Activated T-cell treated with anti-CD3 and anti-CD28 coated beads, Interleukin-2, amount 50 U/mL, for 72 hours (primary cell): ENCODE measurements at places on chromosomes 7 and 10.

DNA sequence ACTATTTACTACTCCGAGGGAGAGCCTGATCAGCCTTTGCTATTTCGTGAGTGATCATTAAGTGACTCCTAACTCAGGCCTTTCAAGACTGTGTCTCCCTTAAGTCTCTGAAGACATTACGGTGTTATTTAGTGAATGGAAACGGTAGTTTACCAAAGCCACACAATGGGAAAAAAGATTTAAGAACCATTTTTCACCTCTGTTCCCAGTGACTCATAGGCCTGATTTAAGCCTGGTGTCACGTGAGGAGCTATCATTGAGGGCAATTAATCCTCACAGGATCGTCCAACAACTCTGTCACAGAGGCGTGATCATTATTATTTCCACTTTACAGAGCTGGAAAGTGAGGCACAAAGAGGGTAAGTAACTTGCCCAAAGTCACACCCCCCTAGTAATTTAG, 20.3 kb downstream of the C10orf90 start:
- no peaks in the 10 kb centered on the region for H3K27me3 ChIP-seq
- no peak for DNase-seq
- no peak overlapping the region for H3K4me3 ChIP-seq
- H3K4me1 ChIP-seq = peaks cover 5% of the 10 kb centered on the region
- no peaks in the 10 kb centered on the region for H3K36me3 ChIP-seq

- no peak overlapping the region for H3K27ac ChIP-seq
- H3K36me3 ChIP-seq = no peaks in the 10 kb centered on the region
- H3K4me3 ChIP-seq = no peak overlapping the region
- DNase-seq = no peak
- no peaks in the 10 kb centered on the region for H3K27me3 ChIP-seq
Observed at GRCh38 chr10:111973306-111973705, 210.3 kb downstream of the GPAM start.

DNA sequence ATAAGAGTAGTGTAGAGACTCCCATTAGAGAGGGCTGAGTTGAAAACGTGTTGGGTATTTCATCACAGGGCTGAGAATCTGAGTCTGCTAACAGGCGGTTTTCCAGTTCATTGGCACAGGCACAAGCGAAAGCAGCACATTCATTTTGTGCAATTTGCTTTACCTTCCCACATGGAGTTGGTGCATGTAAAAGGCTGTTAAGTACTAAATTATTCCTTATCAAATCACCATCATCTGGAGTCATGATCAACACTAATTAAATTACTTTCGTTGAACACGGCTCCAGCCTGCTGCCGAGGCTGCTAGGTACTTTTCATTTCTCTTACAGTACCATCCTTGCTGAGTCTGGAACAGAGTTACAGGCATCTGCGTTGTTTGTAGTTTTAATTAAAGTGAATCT, 43.8 kb downstream of the ETV1 start:
- H3K27ac ChIP-seq = no peak overlapping the region
- no peak overlapping the region for H3K4me3 ChIP-seq
- no peaks in the 10 kb centered on the region for H3K4me1 ChIP-seq
- H3K27me3 ChIP-seq = no peaks in the 10 kb centered on the region
- H3K36me3 ChIP-seq = no peaks in the 10 kb centered on the region
- DNase-seq = no peak

DNA sequence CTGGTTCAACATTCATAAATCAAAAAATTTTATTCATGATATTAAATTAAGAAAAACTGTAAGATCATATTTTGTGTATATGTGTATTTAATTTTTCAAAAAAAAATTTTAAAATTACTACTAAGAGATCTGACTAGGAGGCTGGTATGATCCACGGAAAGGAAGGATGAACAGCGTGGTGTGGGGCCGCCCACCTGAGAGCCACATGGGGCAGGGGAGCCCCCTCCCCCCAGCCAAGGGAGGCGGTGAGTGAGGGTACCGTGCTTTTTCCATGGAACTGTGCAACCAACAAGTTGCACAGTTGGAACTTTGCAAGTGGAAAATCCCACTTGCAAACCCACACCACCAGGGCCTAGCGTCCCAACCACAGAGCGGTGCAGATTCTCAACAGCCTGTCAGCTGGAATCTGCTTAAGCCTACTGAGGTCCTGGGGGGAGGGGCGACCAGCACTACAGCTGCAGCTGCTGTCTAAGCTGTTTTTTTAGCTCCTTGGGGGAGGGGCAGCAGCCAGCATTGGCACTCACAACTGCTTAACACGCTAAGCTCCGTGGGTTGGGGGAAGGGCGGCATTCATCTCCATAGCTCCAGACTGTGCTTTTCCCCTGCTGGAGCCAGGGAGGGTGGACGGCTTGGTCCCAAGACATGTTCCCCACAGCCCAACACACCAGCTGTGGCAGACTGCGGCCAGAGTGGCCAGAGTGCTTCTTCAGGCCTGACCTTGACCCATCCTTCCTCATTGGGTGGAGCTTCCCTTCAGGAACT, 94.2 kb upstream of the IGFBP3 start:
- H3K4me1 ChIP-seq = no peaks in the 10 kb centered on the region
- peak; percentile 4 for DNase-seq
- H3K27me3 ChIP-seq = no peaks in the 10 kb centered on the region
- H3K36me3 ChIP-seq = no peaks in the 10 kb centered on the region
- no peak overlapping the region for H3K27ac ChIP-seq
- H3K4me3 ChIP-seq = no peak overlapping the region

DNA sequence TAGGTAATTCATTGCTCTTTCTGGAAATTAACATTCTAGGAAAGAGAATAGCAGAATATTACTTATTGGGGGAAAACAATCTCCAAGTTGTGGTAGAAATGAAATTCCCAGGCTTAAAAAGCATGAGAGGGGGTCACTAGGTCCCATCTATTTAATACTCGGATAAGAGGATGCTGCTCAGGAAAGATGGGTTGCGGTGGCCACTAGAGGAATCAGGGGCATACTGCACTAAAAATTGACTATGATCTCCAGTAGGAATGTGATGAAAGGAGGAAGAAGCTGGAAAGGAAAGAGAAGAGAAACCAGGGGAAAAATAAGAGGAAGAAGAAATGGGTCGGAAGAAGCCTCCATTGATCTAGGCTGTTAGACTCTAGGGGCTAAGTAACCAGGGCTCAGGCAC, 192.8 kb downstream of the GPAM start:
- no peaks in the 10 kb centered on the region for H3K4me1 ChIP-seq
- H3K36me3 ChIP-seq = no peaks in the 10 kb centered on the region
- no peak overlapping the region for H3K27ac ChIP-seq
- H3K4me3 ChIP-seq = no peak overlapping the region
- H3K27me3 ChIP-seq = no peaks in the 10 kb centered on the region
